ENCODE measurements at places on chromosomes 6 and 20. TPM values are rescaled to one million over a fixed set of nuclear protein-coding genes. Genes with fewer than 3 reads are reported as not detected.

- H3K4me3 ChIP-seq: peak overlapping the region; percentile 55
- peak overlapping the region; percentile 52 for H3K27ac ChIP-seq
- H3K4me1 ChIP-seq: peaks cover 30% of the 10 kb centered on the region
- H3K36me3 ChIP-seq: no peaks in the 10 kb centered on the region
- no peak for DNase-seq
- peaks cover 3% of the 10 kb centered on the region for H3K27me3 ChIP-seq
These were observed 68.9 kb upstream of the FAM184A start for GRCh38 chr6:119147101-119148053.

GRCh38 chr6:50271266-50271665, 221.5 kb upstream of the DEFB112 start:
- no peaks in the 10 kb centered on the region for H3K27me3 ChIP-seq
- no peaks in the 10 kb centered on the region for H3K4me1 ChIP-seq
- DNase-seq: no peak

Gene BPIFB4
- total RNA-seq: not detected

Gene PCSK2
- not detected for total RNA-seq

DNA sequence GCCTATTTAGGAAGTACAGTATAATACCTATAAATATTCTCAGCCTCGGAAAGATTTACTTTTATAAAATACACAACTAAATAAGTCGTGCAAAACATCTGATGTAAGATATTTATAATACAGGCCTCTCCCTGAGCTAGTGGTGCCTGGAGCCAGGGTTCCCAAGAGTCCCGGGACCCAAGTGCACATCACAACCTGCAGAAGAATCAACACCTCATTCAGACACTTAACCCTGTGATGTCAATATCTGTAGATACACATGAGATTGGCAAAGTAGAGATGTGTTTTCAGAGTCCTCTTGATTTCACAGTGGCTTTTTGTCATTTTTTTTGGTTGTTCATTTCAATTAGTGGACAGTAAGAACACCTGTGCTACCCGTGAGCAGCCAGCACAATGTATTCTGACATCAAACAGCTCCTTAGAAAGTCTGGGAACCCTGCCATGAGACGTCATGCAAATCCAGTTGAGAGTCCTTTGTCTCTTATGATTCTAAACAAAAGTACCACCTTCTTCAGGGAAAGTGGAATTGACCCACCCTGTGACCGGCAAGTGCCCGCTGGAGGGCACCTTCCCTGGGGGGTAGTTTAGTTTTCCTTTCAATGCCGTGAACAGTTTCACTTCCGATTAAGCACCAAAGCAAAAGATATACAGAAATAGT, 101.6 kb downstream of the DACT2 start:
- H3K36me3 ChIP-seq: no peaks in the 10 kb centered on the region
- H3K27ac ChIP-seq: no peak overlapping the region

DNA sequence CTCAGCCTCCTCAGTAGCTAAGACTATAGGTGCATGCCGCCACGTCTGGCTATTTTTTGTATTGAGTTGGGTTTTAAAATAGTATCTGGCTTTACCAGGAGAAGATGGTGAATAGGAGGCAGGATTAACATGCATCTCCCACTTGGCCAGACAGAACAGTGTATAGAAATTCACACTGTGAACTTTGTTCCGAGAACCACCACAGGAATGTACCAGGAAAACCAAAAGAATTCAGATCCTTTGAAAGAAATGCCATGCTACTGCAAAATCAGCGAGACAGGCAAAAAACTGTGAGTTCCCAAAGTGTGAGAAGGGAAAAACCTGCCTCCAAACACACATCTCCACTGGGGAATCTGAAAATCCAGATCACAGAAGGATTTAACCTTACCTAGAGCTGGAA, 327.6 kb downstream of the NKAIN2 start:
- H3K4me3 ChIP-seq: no peak overlapping the region
- no peak for DNase-seq
- H3K36me3 ChIP-seq: peaks cover 9% of the 10 kb centered on the region

- DNase-seq: no peak
- H3K4me3 ChIP-seq: no peak overlapping the region
- H3K27ac ChIP-seq: no peak overlapping the region
- H3K27me3 ChIP-seq: peaks cover 22% of the 10 kb centered on the region
- H3K4me1 ChIP-seq: peaks cover 10% of the 10 kb centered on the region
- no peaks in the 10 kb centered on the region for H3K36me3 ChIP-seq
These were observed 1.4 kb downstream of the DCDC2 start for GRCh38 chr6:24356310-24356973.

DNA sequence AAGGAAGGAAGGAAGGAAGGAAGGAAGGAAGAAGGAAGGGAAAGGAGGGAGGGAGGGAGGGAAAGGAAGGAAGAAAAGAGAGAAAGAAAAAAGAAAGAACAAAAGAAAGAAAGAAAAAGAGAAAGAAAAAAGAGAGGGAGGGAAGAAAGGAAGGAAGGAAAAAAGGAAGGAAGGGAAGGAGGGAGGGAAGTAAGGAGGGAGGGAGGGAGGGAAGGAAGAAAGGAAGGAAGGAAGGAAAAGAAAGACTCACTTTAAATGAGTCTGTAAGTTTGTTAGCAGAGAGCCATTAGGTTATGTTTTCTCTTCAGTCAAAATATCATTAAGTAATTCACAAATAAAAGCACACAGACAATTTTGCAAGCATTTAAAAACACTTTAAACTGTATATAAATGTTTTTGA, 44.0 kb upstream of the SASH1 start:
- H3K4me3 ChIP-seq: no peak overlapping the region
- no peaks in the 10 kb centered on the region for H3K4me1 ChIP-seq
- H3K27ac ChIP-seq: no peak overlapping the region
- no peak for DNase-seq
- H3K36me3 ChIP-seq: no peaks in the 10 kb centered on the region

- DNase-seq: no peak
- peaks cover 43% of the 10 kb centered on the region for H3K27me3 ChIP-seq
- no peak overlapping the region for H3K4me3 ChIP-seq
- H3K27ac ChIP-seq: no peak overlapping the region
These were observed 125.6 kb downstream of the EYA2 start for GRCh38 chr20:47020231-47020630.

DNA sequence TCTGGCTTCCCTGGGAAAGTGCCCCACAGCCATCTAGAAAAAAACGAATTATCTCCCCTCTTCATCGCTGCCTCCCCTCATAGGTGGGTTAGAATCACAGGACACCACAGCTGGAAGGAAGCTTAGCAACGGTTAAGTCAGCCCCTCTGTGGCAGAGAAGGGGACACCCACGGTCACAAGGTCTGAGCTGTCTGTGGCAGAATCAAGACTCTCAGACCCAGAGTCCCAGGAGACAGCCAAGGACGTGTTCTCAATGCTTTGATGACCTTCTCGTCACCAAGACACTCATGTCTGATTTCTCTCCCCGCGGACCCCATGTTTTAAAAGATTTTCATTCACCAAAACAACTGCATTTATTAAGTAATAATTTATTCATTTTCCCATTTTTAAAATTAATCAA, 221.5 kb downstream of the NRN1 start:
- H3K4me3 ChIP-seq: no peak overlapping the region
- no peaks in the 10 kb centered on the region for H3K36me3 ChIP-seq
- DNase-seq: no peak
- H3K4me1 ChIP-seq: no peaks in the 10 kb centered on the region
- no peak overlapping the region for H3K27ac ChIP-seq

Gene CLVS2
- total RNA-seq: not detected

DNA sequence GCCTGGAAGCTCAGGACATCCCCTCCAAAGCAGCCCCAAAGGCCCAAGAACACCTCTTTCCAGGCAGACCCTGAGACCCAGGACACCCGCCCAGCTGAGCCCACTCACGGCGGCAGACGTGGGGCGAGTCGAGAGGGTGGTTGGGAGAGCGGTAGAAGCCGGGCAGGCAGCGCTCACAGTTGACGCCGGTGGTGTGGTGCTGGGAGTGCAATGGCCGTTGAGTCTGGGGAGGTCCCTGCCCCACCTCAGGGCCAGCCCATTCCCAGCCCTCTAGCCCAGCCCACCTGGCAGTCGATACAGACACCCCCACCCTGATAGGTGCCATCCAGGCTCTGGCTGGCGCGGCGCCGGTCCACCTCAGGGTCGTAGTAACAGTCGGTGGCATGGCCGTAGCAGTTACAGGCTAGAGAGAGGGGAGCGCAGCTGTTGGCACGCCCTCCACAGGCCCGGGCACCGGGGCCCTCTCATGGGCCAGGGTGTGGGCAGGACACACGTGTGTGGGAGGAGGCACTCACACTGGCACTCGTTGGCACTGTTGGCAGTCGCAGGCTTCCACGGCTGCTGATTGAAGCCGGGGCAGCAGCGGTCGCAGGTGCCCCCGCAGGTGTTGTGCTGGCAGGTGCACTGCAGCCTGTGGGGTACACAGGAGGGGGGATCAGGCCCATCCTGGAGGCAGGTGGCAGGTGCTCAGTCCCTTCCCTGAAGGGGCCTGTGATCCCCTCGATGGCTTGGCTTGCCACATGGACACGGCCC, 20.5 kb downstream of the LAMA5 start:
- H3K4me3 ChIP-seq: no peak overlapping the region
- DNase-seq: no peak
- H3K36me3 ChIP-seq: peaks cover 7% of the 10 kb centered on the region
- peaks cover 5% of the 10 kb centered on the region for H3K27me3 ChIP-seq
- no peak overlapping the region for H3K27ac ChIP-seq

GRCh38 chr20:2330090-2330695, 34.4 kb downstream of the TGM3 start:
- DNase-seq: no peak
- H3K4me3 ChIP-seq: no peak overlapping the region
- no peak overlapping the region for H3K27ac ChIP-seq
- H3K4me1 ChIP-seq: no peaks in the 10 kb centered on the region
- peaks cover 8% of the 10 kb centered on the region for H3K27me3 ChIP-seq

Gene ZSCAN9
- 13.1 TPM for total RNA-seq

DNA sequence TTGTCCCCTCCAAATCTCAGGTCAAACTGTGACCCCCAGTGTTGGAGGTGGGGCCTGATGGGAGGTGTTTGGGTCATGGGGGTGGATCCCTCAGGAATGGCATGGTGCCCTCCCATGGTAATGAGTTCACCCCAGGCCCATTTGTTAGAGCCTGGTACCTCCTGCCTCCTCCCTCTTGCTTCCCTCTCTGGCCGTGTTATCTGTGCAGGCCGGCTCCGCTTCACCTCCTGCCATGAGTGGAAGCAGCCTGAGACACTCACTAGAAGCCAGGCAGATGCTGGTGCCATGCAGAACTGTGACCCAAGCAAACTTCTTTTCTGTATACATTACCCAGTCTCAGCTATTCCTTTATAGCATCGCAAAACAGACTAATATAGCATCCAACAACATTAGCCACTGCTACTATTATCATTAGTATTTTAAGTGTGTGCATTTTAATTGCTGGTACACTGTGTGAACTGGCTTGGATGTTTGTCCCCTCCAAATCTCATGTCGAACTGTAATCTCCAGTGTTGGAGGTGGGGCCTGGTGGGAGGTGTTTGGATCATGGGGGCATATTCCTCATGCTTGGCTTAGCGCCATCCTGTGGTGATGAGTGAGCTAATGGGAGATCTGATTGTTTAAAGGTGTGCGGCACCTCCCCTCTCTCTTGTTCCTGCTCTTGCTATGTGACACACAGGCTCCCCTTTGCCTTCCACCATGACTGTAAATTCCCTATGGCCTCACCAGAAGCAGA, 12.2 kb upstream of the OSER1 start:
- DNase-seq: no peak
- H3K27me3 ChIP-seq: no peaks in the 10 kb centered on the region
- peaks cover 21% of the 10 kb centered on the region for H3K4me1 ChIP-seq
- no peak overlapping the region for H3K27ac ChIP-seq

DNA sequence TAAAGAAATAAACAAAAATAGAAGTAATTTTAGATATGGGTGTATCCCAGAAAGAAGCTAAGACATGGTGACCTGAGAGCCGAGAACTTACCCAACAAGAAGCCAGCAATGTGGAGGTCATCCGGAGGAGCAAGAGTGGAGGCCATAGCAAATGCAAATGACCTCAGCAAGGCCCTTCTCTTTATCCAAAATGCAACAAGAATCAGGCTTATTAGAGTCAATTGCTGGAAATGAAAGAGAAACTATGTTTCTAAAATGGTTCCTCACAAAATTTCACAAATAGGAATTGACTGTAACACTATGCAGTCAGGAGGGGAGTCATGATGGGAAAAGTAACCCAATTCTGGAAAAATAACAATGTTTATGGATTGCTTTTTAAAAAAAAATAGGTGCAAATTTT, 90.4 kb downstream of the TNFAIP3 start:
- H3K27ac ChIP-seq: peak overlapping the region; percentile 30
- no peaks in the 10 kb centered on the region for H3K27me3 ChIP-seq
- no peak overlapping the region for H3K4me3 ChIP-seq
- peaks cover 9% of the 10 kb centered on the region for H3K36me3 ChIP-seq
- H3K4me1 ChIP-seq: peaks cover 19% of the 10 kb centered on the region
- no peak for DNase-seq

Data from natural killer cell treated with Interleukin-12 subunit alpha and Interleukin-12 subunit beta and Interleukin-15 and Interleukin-18, amount 100 ng/mL, for 72 hours (primary cell).